NCI-H1694 treated with DMSO at 0.1 percent for 48 hours (cell line): ENCODE measurements at places on chromosomes 1 and 21.
A peak's percentile ranks its signal among the peaks of the same experiment; 100 is the strongest.

- no peak for DNase-seq
These were observed 824.9 kb downstream of the AMY1C start for GRCh38 chr1:104574620-104575019.

DNA sequence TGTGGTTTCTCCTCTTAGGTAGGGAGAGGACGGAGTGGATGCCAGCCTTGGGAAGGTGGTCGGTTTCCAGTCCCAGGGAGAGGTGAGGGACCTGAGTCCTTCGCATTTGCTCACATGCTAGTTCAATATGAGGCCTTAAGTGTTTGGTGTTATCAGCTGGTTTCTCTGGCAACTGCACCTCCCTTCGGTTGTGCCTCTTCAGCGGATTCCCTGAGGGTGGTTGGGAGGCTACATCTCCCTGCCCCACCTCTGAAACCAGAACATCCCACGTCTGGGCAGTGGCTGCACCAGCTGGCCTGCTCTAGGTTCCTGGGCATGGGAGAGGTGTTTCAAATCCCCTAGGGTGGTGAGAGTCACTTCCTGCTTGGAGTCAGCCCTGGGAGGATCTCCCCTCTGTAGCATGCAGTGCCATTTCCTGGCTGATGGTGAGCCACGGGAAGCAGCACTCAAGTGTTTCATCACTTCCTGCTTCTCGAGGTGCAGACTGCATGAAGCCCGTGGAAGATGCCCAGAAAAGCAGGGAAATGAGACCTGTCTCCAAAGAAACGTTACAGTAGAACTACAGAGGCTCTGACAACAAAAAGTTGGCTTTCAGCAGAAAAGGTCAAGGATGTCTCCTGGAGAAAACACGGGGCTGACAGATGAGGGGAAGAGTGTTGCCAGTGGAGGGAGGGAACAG is 4.5 kb downstream of the TMEM125 start:
- no peak for DNase-seq

DNA sequence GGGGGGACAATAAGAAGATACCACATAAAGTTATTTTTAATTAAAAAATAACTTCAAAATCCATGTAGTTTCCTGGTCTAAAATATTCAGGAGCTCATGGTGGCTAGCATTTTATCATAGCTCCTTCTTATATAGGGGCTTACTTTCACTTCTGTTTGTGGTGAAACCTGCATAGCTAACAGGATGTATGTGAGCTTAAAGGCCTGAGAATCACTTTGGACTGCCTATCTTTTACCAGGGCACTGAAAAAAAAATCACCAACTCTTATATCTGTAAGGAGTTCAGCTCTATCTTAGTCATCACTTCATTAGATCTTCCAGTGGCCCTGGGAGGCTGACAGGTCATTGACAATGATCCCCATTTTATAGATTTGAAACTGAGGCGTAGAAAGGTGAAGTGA is 21.3 kb downstream of the UROD start:
- DNase-seq = no peak

- DNase-seq = no peak
These were observed 256.3 kb upstream of the ADGRL4 start for GRCh38 chr1:79262745-79263258.

- DNase-seq = no peak
These were observed 15.3 kb upstream of the SHCBP1L start for GRCh38 chr1:182968151-182968741.

DNA sequence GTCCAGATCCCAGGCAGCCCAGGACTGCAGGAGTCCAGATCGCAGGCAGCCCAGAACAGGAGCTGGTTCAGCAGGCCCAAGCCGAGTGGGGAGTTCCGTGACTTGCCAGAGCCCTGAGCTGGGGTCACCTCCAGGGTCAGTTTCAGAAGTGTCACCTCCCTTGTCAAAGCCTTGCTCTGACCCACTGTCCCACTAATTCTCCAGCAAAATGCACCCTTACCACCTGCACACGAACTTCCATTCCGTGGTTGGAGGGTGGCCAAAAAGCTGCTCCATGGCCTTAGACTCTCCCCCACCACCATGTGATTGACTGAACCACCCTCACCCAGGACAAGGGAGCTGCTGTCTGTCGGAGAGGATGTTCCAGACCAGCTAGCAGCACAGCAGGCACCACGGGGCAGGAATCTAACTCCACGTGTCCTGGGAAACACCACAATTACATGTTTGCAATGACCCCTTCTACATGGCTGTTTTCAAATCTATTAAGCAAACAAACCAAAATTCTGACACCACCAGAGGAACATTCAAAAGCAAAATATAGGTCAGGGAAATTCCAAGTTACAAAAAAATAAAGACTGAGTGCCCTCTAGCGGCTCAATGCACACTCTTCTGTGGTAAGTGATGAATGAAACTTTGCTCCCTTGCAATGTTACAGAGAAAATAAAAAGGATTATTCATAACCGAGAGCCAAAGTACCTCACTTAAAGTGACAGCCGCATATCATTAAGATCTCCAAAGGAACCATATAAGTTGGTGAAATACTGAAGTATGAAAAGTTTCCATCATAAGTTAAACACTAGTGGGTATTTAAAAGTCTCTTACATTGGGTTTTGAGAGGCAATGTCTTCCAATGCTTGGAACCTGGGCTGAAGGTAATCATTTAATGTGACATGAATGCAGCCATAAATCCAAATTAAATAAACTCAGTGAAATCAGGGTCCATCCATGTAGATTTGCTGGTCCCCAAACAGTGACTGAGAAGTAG is 76.3 kb downstream of the NPHP4 start:
- DNase-seq = peak; percentile 1

GRCh38 chr1:76086597-76086996 is 12.1 kb downstream of the ST6GALNAC3 start:
- DNase-seq = no peak

GRCh38 chr1:243713470-243714186 is 136.4 kb downstream of the AKT3 start:
- DNase-seq = peak; percentile 100

GRCh38 chr1:218874313-218874712 is 299.4 kb upstream of the LYPLAL1 start:
- DNase-seq = no peak

- peak; percentile 21 for DNase-seq
These were observed 33.2 kb upstream of the PAX7 start for GRCh38 chr1:18597160-18598042.

DNA sequence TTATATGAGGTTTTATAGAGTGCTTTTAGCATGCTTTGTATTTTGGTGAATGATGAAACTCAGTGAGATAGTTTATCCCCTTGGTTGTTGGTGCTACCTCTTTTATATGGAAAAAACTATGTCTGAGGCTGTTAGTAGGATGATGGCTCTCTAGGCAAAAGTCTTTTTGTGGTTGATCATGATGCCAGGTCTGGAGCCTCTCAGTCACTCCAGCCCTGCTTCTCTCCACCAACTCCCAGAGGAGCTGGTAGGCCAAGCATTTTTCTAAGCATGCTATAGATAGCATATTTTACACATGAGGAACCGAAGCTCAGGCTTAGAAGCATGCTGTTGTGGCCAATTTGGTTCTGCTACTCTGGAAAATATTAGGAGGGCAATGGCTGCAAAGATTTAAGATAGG is 82.2 kb downstream of the FMN2 start:
- no peak for DNase-seq

- peak; percentile 2 for DNase-seq
These were observed 126.9 kb downstream of the LRIG2 start for GRCh38 chr1:113199760-113200455.

DNA sequence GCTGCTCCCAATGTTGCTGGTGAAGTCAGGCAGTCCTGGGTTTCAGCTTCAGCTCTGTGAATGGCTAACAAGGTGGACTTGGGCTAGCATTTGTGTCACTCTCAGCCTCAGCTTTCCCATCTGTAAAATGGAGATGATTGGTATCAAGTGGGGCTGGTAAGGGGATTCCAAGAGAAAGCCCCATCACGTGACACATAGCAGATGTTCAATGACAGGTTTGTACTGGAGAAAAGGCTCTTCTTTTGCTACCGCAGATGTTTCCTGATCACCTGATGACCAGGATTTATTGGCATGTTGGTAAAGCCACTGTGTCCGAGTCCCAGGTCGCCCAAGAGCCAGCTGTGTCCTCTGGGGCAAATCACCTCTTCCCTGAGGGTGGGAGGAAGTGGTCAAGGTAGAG is 335.0 kb downstream of the MATN1 start:
- DNase-seq = no peak

- DNase-seq = peak; percentile 67
These were observed at the start of gene TRIM67 for GRCh38 chr1:231161667-231162296. Gene TRIM67 (plus strand): TSS chr1:231162058. CDS start chr1:231162970, 912 bp downstream.

- peak; percentile 31 for DNase-seq
These were observed 1.3 kb downstream of the PCNT start for GRCh38 chr21:46325073-46325912.

- no peak for DNase-seq
These were observed 3.6 kb upstream of the SMPDL3B start for GRCh38 chr1:27931184-27931583.

DNA sequence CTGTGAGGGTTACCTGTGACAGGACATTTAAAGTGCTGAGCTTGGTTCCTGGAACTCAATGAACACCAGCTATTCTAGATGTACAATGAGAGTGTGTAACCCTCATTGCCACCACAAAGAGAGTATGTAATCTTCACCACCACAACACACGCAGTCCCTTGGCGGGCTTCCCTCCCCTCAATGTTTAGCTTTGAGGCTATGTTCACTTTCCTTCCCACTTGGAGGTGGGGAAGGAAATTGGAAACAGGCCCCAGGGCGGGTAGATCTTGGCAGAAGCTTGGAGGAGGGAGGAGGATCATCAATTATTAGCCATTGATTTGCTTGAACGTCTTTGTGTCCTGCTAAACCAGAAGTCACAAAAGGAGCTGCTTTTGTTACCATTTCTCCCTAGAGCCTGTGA is 8.3 kb upstream of the COL16A1 start:
- no peak for DNase-seq

- DNase-seq = no peak
These were observed 246.8 kb downstream of the TGFB2 start for GRCh38 chr1:218591966-218592365.

GRCh38 chr1:92343061-92343460 is 44.2 kb downstream of the RPAP2 start:
- no peak for DNase-seq

DNA sequence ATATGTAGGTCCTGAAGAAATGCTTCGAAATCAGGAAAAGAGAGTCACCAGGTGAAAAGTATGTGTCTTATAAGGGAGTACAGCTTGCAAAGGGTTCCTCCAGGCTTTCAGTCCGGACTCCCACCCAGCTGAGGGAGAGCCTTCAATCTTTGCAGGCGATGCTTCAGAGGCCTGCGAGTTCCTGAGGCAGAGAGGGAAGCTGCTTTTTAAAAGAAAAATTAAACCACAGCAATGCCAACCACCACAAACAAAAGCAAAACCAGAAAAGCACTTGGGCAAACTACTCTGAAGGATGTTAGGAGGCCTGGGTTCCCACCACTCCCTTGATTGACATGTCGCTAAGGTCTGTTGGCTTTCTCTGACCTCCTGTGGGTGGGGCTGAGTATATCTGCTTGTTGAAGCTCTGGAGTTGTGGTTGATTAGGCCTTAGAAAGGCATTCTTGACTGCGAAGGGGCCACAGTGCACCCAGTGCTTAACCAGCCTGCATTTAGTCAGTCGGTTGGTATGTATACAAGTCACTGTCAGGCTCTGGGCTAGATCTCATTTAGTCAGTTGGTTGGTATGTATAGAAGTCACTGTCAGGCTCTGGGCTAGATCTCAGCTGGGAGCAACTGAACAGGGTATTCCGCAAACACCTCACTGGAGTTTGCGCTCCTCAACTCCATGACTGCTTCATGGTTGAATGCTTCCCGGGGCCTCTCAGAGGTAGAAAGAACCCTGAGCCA is 1.2 kb downstream of the NIPAL3 start:
- no peak for DNase-seq

DNA sequence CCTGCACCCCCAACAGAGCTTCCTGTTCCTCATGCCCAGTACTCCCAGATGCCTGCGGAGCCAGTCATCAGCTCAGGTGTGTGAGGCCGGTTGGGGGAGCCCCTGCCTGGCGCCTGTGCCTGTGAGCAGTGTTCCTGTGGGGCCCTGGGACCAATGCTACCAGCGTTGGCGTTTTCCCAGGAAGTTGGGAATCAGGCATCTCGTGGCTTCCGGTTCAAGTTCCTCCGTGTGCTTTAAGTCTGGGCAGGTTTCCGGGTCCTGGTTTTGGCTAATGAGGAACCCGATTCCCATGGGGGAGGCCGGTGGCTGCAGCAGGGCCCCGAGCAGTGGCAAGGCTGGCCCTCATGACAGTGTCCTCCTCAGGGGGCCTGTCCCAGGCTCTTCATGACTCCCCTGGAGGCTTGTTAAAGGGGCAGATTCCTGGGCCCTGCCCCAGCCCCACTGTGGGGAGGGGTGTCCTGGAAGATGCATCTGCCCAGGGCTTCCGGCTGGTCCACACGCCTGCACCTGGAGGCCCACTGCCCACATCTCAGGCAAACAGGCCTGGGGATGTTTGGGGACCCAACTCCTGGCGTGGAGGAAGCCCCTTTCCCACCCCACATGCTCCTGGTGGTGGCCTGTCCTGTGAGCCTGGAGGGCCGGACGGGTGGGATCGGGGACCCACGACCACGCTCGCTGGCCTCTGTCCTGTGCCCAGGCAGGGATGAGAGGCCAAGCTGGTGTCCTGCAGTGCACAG is 26.2 kb downstream of the TP73 start:
- DNase-seq = no peak

DNA sequence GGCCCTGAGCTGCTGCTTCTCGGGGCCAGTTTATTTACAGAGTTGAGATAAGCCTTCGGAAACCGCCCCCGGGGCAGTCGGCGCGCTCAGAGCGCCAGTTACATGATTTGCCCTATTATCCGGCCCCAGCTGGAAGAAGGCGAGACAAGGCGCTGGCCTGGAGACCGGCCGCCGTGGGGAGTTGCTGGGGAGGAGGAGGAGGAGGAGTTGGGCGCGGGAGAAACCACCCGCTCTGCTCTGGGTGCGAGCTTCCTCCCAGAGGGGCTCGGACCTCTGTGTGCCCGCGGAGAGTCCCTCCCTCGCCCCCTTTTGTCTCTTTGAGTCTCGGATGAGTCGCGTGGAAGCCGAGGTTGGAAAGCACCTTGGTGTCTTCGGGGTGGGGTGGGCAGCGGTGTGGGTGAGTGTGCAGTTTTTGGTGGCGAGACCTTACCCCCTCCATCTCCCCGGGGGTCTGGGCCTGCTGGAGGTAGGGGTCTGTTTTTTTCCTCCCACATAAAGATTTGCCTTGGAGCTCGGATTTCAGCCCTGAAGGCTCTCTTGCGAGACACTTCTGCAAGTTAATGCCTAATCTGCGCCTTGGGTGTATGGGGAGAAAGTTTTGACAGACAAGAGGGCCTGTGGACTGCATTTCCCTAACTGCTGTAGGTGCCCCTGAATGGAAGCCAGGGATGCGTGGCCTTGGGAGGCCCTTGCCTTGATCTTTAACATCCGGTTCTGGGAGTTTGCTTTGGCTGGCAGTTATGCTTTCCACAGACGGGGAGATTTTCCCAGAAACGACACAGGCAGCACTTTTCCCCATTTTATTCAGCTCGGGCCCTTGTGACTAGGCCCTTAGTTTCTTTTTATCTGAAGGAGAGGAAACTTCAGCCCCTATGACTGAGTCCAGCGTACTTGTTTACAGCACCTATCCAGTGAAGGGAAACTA is 80.0 kb downstream of the NDUFS5 start:
- DNase-seq = no peak
